Cerebellum (tissue), 4 donors: ENCODE measurements at places on chromosomes 4 and X. TPM values are rescaled to one million over a fixed set of nuclear protein-coding genes. Genes with fewer than 3 reads are reported as not detected.

GRCh38 chr4:20645236-20645635 is 55.0 kb upstream of the PACRGL start:
- no peak for DNase-seq

DNA sequence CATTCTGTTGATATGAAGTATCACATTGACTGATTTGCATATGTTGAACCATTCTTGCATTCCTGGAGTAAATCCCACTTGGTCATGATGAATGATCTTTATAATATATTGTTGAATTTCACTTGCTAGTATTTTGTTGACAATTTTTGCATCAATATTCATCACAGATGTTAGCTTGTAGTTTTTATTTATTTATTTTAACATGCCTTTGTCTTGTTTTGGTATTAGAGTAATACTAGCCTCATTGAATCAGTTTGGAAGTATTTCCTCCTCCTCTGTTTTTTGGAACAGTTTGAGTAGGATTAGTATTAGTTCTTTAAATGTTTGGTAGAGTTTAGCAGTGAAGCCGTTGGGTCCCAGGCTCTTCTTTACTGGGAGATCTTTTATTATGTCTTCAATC is 13.9 kb upstream of the ADH1C start:
- no peak for DNase-seq

DNA sequence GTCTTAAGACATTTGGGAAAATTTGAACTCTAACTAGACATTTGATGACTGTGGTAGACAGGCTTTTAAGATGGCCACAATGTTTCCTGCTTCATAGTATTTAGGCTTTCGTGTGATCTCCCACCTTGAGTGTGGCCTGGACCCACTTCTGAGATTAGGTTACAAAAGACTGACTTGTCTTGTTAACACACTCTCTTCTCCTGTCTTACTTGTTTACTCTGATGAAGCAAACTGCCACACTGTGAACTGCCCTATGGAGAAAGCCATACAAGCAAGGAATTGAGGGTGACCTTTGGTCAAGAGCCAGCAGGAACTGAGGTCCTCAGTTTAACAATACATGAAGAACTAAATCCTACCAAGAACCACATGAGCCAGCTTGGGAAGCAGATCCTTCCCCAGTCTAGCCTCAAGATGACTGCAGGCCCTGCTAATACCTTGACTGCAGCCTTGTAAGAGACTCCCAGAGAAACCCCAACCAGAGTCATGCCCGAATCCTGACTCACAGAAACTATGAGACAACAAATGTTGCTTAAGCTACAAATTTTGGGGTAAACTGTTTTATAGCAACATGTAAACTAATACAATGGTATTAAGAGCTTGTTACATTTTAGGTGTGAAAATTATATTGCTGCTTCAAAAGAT is 20.3 kb downstream of the UBA6 start:
- DNase-seq, result no peak

DNA sequence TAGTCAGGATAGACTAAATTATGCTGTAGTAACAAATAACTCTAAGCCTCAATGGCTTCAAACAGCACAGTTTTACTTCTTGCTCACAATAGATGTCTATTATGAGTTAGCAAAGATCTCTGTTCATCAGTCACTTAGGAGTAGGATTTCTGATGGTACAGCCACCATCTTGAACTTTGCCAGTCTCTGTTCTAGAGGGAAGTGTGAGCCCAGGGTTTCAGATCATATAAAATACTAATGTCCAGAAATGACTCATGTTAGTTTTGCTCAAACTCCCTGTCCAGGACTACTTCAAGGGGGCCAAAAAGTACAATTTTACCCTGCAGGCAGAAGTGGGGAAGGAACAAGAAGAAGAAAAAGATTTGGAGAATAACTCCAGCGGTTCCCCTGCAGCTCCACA is 77.1 kb upstream of the LSM6 start:
- DNase-seq, result no peak

- no peak for DNase-seq
Observed at GRCh38 chr4:158155656-158156356, 17.0 kb downstream of the GASK1B start.

- no peak for DNase-seq
Observed at GRCh38 chr4:87073199-87074120, 138.6 kb downstream of the AFF1 start.

DNA sequence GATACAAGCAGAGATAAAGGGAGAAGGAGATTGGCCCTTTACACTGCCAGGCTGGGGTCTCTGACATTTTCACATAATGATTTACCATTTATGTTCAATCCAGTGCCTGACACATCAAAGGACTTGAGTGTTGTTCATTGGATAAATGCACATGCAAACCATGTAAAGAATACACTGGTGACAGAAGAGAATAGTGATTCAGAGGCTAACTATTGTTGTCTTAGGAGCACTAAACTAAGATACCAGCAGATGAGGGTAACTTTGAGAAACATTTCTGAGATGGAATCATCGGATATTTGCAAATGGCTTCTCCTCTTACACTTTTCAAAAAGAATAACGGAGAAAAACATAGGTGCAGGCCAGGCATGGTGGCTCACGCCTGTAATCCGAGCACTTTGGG is 67.3 kb upstream of the HHIP start:
- no peak for DNase-seq

DNA sequence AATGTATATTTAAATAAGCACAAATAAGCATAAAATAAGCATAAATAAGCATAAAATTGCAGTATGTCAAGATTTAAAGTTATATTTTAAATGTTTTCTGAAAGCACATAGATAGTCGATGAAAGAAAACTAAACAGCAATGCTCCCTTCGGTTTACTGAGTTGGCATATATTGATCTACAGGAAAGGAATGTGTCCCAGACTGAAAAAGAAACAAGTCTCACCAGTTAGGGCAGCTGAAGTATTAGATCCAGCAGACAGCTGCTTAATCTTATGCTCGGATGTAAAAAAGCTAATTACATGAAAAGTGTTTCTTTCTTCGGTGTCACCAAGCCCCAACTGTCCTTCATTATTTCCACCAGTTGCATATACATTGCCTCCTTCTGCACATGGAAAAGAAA is 8.7 kb downstream of the RPGR start:
- DNase-seq, result no peak

GRCh38 chrX:39928704-39929378 is 168.9 kb downstream of the BCOR start:
- no peak for DNase-seq

GRCh38 chr4:79233820-79234219 is 92.0 kb downstream of the NAA11 start:
- no peak for DNase-seq

- DNase-seq, result no peak
Observed at GRCh38 chrX:71103110-71103983, 3.2 kb downstream of the CXorf65 start.

- no peak for DNase-seq
Observed at GRCh38 chrX:67622053-67622585, 78.3 kb downstream of the AR start.

DNA sequence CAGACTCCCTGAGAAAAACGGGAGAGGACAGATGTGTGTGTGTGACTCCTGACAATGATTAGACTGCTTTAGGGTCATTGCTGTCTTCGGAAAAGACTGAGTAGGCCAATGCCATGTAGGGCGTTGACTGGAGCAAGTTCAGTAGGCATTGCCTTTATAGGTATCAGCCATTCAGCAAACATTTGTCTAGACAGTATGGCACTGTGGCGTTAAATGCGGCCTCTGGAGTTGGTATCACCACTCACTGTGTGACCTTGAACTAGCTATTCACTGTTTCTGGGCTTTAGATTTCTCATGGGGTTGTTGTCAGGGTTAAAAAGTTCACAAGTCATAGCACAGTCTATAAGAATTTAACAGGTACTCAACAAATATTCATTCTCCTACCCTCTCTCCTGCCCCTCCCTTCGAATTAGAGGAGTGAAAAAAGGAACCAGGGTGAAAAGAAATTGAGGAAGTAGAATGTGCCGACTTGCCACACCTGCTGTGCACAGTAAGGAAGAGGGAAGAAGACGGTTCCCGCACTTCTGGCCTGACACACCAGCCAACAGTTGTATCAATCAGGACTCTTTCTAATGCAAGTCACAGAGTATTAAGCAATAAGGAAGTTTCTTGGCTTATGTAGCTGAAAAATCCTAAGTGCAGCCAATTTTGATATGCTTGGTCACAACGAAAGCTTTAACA is 83.2 kb upstream of the PLAC8 start:
- DNase-seq, result no peak

DNA sequence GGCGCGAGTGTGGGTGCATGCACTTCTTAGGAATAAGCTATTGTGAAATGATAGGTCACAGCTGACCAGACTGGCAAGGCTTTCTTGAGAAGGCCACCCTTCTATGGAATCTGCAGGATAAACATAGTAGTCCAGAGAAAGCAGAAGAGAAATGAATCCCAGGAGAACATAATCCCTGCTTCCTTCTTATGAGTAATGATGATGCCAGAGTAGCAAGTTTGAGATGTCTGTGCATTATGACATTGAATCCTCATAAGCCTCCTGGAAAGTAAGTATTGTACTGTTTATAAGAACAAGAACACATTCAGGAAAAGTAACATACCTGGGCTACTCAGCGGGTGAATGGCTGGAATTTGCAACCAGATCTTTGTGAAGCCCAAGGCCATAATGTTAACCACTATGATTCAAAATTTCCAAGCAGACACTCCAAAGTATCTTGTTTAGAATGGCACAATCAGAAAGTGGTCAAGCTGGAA is 272.1 kb upstream of the HS3ST1 start:
- DNase-seq, result no peak

DNA sequence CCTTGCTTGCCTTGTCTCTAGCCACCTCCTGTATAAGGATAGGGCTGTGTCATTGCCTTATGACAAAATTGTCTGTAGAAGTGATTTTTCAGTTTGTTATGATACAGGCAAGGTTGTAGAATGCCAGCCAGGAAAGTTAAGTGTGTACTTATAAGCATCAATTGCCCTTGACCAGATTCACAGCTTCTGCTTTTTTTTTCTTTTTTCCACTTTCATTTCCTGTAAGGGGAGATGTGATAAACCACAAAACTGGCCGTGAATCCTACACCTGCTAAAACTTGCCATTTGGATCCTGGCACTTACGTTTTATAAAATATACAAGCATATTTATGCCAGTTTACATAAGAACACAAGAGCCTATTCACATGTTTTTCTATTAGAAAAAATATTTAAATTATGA is 35.0 kb upstream of the BMPR1B start:
- no peak for DNase-seq

DNA sequence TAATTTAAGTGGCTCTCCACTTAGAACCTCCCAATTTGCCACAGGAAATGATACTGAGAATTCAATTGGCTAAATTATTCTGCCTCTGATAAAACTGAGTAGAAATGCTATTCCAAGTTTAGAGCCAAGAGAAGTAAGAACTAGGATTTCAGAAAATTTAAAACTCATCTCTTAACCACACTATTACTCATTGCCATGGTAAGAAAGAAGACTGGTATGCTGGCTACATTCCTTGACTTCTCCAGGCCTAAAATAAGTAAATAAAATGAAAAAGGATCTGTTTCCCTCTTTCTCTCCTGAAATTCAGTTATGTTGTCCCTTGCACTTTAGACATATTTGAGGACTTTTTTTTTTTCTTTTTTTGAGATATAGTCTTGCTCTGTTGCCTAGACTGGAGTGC is 23.3 kb downstream of the ZNF280C start:
- no peak for DNase-seq

The CXCL10 gene
- total RNA-seq, result 0.27 TPM

The RHOH gene
- total RNA-seq, result 0.18 TPM

The MAGEA2B gene
- not detected for total RNA-seq

The CLDN2 gene
- total RNA-seq, result not detected
